Midbrain (tissue), 1 donor: ENCODE measurements at places on chromosomes 7 and 10.

GRCh38 chr7:5218564-5219360 is 28.7 kb downstream of the WIPI2 start:
- peak; percentile 18 for DNase-seq

GRCh38 chr7:8160779-8161345 is 101.1 kb downstream of the ICA1 start:
- no peak for DNase-seq

- DNase-seq: no peak
These were observed 214.6 kb upstream of the TMEM72 start for GRCh38 chr10:44696496-44696895.

GRCh38 chr7:1542329-1542728 is 11.8 kb downstream of the MAFK start:
- DNase-seq: no peak

DNA sequence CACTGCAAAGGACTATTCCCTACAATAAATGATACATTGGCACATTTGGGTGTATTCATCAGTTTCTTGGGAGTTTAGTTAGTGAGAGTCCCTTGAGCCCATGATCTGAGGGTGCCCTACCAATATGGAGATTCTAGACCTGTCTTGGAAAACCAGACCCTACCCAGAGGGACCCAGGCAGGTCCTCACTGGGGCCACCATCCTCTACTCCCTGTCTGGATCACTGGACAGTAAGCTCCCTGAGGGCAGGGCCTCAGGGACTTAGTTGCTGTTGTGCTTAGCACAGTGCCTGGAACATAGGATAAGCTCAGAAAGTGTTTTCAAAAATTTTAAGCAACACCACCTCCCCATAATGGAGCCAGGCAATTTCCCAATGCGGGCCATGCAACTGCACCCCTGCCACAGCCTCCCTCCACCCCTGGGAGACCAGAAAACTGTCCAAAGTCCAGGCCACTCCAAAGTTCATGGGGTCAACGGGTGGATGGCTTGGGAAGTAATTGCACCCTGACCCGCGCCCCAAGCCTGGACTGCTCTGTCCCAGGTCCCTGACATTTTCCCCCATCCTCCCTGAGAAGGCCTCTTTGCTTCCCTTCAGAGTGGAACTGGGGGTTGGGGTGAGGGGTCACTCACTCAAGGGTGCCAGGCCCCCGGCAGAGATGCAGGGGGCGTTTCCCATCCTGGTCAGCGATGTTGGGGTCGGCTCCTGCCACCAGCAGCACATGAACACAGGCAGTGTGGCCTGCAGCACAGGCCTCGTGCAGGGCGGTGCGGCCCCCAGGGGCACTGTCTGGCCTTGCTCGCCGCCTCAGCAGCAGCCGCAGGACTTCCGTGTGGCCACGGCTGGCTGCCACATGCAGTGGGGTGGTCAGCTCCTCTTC is 1.0 kb downstream of the ASB10 start:
- no peak for DNase-seq

- DNase-seq: peak; percentile 45
These were observed 46.1 kb upstream of the R3HCC1L start for GRCh38 chr10:98088186-98088971.

DNA sequence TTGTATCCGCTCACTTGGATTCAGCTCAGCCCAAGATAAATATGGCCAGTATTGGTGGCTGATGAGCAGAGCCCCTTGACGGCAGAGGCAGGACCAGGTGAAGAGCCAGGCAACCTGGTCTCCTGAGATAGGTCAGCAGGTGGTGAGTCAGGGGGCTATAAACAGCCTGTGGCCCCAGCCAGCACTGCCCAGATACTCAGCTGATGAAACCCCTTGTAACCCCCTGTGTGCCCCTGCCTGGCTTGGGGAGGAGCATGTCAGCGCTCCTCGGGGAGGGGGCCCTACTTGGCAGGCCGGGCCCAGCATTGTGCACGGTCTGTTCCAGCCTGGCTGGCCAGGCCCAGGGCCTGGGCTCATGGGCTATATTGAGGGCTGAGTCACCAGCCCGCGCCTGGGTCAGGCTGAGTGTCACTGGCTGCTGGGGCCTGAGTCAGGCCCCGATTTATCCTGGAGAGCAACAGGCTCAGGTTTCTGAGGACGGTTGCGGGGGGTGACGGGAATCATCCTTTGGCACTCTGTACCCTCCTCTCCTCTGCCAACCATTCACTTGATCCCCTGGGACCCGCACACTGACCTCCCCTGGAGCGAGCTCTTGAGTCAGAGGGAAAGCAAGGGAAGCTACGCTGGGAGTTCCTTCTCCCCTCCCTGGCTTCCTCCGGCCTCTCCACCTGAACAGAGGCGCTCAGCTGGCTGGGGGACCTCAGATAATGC is 2.8 kb upstream of the FLNC start:
- no peak for DNase-seq
